ENCODE measurements at places on chromosomes 13 and 19.

- no peak for DNase-seq
Observed at GRCh38 chr13:26785838-26786630, 25.4 kb upstream of the GPR12 start.

- DNase-seq: peak; percentile 37
Observed at GRCh38 chr13:75761369-75761768, 125.2 kb downstream of the LMO7 start.

GRCh38 chr19:32555786-32556185, 25.2 kb upstream of the PDCD5 start:
- DNase-seq: no peak

DNA sequence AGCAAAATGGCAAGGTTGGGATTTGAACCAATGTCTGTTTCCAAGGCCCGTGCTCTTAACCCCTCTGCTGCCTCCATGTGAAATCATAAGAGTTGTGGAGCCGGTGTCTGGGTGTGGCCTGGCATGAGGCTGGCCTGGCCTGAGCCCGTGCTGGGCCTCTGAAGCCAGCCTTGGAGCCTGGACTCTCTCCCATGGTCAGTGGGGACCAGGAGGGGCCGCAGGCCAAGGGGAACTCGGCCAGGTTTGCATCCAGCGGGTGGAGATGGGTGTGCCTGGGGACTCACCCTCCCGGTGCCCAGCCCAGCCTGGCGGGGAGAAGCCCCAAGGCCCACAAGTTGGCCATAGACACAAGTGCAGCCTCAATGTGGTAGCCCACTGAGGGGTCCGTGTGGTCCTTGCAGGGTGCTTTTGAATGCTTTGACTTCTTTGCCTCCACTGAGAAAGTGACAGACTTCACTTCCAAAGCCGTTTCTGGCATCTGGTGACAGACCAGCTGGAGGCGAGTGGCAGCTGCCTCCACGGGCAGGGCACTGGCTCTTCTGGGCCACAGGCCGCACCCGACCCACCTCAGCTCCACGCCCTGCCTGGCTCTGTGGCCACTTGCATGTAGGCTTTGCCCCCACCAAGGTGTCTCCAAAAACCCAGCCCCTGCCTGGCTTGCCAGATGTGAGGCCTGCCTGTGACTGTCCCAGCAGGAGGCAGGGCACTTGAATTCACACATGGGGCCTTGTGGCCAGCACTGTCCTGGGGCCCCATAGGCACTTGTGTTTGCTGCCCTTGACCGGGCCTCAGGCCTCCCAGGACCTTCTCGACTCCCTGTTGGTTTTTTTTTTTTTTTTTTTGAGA, 26.2 kb upstream of the NCCRP1 start:
- DNase-seq: no peak

GRCh38 chr13:42420304-42420703, 148.4 kb downstream of the AKAP11 start:
- DNase-seq: peak; percentile 49

DNA sequence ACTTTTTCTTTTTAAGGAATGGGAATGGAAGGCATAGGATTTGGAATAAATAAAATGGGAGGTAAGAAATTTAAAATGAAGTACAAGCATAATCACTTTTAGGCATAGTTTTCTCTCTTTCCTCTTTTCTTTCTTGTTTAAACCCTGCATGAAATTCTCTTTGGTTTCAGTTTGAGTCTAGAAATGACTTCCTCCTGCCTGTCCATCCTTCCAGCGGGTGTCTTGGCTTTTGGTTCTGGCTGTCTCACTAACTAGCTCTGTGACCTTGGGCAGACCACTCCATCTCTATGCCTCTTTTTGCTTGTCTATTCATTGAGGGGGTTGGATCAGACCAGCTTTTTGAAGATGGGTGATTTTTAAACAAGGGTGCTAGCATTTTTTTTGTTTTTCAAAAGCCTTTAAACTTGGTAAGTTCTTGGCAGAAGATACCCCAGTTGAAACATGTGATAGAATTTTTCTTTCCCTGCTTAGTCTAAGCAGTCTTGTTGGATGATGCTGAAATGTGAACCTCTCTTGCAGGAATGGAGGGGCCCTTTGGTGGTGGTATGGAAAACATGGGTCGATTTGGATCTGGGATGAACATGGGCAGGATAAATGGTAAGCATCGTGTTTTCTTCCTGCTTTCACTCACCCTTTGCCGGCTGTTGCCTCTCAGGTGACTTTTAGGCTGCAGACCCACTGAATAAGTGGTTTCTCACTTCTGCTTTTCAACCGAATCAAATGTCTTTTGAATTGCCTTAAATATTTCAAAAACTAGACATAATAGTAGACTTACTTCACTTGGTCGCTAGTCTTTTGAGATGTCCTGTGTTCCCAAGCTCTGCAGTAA, 28.6 kb downstream of the PRAM1 start:
- peak; percentile 73 for DNase-seq

DNA sequence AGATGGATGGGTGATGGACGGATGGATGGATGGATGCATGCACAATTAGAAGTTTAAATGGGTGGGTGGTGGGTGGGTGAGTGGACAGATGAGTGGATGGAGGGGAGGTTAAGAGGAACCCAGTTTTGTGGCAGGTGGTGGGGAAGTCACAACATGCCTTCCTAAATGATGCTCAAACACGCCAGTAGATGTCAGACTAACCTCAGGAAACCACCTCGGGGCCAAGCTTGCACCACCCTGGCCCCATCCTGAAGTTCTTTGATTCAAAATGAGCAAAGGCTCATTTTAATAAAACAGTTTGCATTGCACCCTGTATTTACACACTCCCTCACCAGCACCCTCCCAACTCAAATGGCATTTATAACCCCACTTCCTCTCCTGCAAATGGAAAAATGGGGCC, 91.4 kb upstream of the CACNA1A start:
- peak; percentile 89 for DNase-seq

Data from GM20000 (cell line).